ENCODE measurements at places on chromosomes 4 and X.

DNA sequence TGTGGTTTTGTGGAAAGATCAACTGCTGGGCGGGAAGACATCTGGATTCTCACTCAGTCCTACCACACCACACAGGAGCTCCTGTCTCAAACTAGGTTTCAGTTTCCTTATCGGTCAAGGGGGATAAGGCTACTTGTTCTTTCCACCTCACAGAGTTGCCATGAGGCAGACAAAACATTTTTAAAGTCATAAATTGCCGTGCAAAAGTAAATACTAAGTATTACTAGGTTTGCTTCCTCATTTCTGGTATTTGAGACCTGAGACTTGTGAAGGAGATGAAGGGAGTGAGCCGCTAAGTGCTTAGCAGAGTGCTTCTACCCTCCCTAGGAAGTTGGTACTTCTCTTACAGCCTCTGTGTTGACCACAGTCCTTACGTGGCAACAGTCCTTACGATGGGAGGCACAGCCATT lies 1.5 kb downstream of the LAP3 start:
- no peak for DNase-seq

DNA sequence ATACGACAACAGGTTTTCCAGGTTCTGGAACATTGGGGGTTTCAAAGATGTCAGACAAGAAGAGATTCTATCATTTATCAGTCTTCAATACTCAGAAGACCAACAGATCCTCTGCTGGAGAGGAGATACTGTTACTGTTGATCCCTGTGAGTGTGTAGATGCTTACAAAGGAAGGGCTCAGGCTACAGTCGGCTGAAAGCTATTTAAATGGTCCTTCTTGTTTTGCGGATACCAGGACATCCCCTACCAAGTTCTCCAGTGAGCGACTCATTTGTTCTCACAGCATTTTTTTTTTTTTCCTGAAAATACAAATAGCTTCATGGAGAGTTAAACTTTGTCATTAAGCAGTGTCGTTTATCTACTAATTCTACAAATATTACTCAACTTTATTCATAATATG lies 201.6 kb downstream of the CAMK2D start:
- no peak for DNase-seq

- peak; percentile 79 for DNase-seq
Measured at GRCh38 chrX:68440940-68441339, 7.6 kb upstream of the OPHN1 start.

GRCh38 chr4:73104695-73105094 lies 35.2 kb upstream of the COX18 start:
- no peak for DNase-seq

DNA sequence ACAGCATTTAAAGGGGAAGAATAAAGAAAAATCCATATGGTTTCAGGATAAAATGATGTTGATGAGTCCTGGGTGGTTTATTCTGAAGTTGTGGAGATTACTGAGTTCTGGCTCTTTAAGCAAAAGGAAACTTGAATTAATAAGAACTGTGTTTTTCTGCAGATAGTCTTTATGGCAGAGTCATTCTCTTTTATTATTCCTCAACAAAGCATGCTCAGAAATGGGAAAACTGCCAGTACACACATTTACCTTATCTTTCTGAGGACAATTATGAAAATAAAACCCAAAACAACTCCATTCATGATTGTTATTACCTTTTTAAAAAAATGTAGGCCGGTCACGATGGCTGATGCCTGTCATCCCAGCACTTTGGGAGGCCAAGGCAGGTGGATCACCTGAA lies 58.5 kb downstream of the ADD1 start:
- no peak for DNase-seq

GRCh38 chr4:7381221-7381889 lies 53.4 kb downstream of the PSAPL1 start:
- no peak for DNase-seq

- no peak for DNase-seq
Measured at GRCh38 chrX:13934731-13935130, 95.0 kb downstream of the GEMIN8 start.

GRCh38 chrX:148905400-148905799 lies 405.0 kb downstream of the AFF2 start:
- DNase-seq, result no peak

- peak; percentile 24 for DNase-seq
Measured at GRCh38 chr4:38489011-38489861, 174.8 kb upstream of the KLF3 start.

DNA sequence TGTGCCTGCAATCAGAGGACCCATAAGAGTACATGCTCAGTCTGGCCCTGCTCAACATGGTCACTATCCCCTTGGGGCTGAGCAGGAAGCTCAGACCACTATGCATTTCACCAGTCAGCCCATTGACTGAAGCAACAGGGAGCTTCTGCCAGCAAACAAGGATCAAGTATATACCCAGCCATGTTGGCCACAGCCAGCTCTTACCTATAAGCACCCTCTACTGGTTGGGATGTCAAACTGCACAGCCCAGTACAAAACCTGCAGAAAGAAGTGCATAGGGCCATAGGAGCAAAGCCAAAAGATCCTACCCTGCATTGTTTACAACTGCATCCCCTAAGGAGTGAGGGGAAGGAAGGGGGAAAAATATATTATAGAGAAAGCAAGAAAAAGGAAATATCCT lies 214.4 kb upstream of the CPEB2 start:
- peak; percentile 4 for DNase-seq
